ENCODE measurements at places on chromosomes 3 and 15. TPM values are rescaled to one million over a fixed set of nuclear protein-coding genes. Genes with fewer than 3 reads are reported as not detected.

- H3K36me3 ChIP-seq = peaks cover 17% of the 10 kb centered on the region
- H3K27ac ChIP-seq = no peak overlapping the region
- H3K4me1 ChIP-seq = no peaks in the 10 kb centered on the region
- no peak for DNase-seq
- H3K4me3 ChIP-seq = no peak overlapping the region
- H3K27me3 ChIP-seq = no peaks in the 10 kb centered on the region
Measured at GRCh38 chr3:47113669-47114365, 50.1 kb downstream of the SETD2 start.

- no peaks in the 10 kb centered on the region for H3K4me1 ChIP-seq
- no peaks in the 10 kb centered on the region for H3K27me3 ChIP-seq
- DNase-seq = no peak
- H3K27ac ChIP-seq = no peak overlapping the region
- no peak overlapping the region for H3K4me3 ChIP-seq
Measured at GRCh38 chr3:183330881-183331280, 77.8 kb downstream of the B3GNT5 start.

GRCh38 chr3:18211116-18211515, 214.0 kb downstream of the SATB1 start:
- H3K4me3 ChIP-seq = no peak overlapping the region
- no peak for DNase-seq
- no peak overlapping the region for H3K27ac ChIP-seq
- H3K36me3 ChIP-seq = no peaks in the 10 kb centered on the region
- H3K27me3 ChIP-seq = no peaks in the 10 kb centered on the region

DNA sequence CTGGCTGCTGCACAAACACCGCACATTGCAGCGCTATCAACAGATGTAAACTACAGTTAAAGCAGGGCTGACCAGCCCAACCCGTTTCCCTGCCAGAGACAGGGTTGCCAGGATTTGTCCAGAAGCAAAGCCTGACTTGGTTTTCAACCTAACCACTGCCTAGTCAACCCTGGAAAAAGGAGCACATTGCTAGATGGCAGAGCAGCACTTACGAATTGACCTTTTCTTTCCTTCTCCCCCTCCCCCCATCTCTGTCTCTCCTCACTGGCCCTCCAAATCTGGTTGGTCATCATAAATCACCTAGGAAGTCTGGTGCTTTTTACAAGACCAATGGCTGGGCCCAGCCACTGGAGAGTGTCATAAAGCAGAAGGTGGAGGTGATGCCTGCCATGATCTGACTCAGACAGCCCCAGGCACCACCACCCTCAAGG, 51.3 kb downstream of the ABCC5 start:
- H3K36me3 ChIP-seq = peaks cover 64% of the 10 kb centered on the region
- DNase-seq = no peak
- no peak overlapping the region for H3K4me3 ChIP-seq
- no peak overlapping the region for H3K27ac ChIP-seq
- no peaks in the 10 kb centered on the region for H3K27me3 ChIP-seq

GRCh38 chr3:135762188-135762856, 203.2 kb upstream of the PPP2R3A start:
- no peak overlapping the region for H3K27ac ChIP-seq
- H3K4me3 ChIP-seq = no peak overlapping the region
- DNase-seq = no peak

- H3K27ac ChIP-seq = no peak within 1 kb of the TSS
- H3K27me3 ChIP-seq = no peaks in the 10 kb centered on the region
- H3K4me3 ChIP-seq = no peak within 1 kb of the TSS
- H3K4me1 ChIP-seq = no peaks in the 10 kb centered on the region
- no peaks in the 10 kb centered on the region for H3K36me3 ChIP-seq
Measured at GRCh38 chr3:191198932-191199331, at the start of gene OSTN. TSS of gene OSTN (plus strand) at chr3:191199241. CDS start at chr3:191212533, 13,292 bp downstream.

GRCh38 chr3:179410331-179410730, 40.9 kb downstream of the GNB4 start:
- no peaks in the 10 kb centered on the region for H3K27me3 ChIP-seq
- no peak overlapping the region for H3K4me3 ChIP-seq
- no peak overlapping the region for H3K27ac ChIP-seq
- no peaks in the 10 kb centered on the region for H3K4me1 ChIP-seq

GRCh38 chr3:172125963-172126457, 86.6 kb downstream of the FNDC3B start:
- H3K4me3 ChIP-seq = no peak overlapping the region
- no peaks in the 10 kb centered on the region for H3K27me3 ChIP-seq
- peak; percentile 98 for DNase-seq
- H3K4me1 ChIP-seq = peaks cover 29% of the 10 kb centered on the region

DNA sequence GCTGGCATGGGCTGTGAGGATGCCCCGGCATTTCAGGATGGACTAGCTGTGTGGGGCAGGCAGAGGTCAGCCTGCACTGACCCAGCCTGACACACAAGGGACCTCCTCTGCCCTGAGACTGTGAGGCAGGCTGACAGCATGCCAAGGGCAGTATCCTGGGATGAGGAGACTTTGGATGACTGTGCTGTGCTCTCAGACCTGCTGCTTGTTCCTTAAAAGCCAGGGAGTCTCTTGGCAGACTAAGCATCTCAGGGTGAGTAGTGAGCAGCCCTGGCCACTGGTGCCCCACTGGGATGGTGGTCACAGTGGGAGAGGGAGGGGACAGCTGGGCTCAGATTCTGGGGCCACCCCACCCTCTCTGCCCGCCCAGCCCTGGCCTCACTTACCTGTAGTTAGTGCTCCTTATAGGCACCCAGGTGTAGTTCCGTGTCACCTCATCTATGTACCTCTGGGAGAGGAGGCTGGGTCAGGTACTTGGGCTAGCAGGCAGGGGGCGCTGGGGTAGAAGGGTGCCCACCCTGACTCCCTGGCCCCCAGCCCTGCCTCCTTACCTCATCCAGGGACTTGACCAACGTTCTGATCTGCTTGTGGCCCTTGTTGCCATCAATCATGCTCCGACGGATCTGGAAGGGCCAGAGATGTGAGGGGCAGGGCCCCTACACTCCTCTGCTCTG, 16.1 kb upstream of the TMEM115 start:
- H3K27me3 ChIP-seq = no peaks in the 10 kb centered on the region
- DNase-seq = no peak
- no peak overlapping the region for H3K27ac ChIP-seq

GRCh38 chr3:113968986-113969385, 21.2 kb downstream of the ZDHHC23 start:
- H3K36me3 ChIP-seq = no peaks in the 10 kb centered on the region
- no peak overlapping the region for H3K27ac ChIP-seq
- no peak overlapping the region for H3K4me3 ChIP-seq
- H3K27me3 ChIP-seq = no peaks in the 10 kb centered on the region

- peak overlapping the region; percentile 67 for H3K27ac ChIP-seq
- H3K27me3 ChIP-seq = no peaks in the 10 kb centered on the region
- H3K36me3 ChIP-seq = peaks cover 11% of the 10 kb centered on the region
- DNase-seq = peak; percentile 63
Measured at GRCh38 chr3:73437828-73438227, 186.9 kb downstream of the PDZRN3 start.

FEZF2 gene
- total RNA-seq = not detected

MINDY4B gene
- total RNA-seq = 3.4 TPM

CHRNB4 gene
- total RNA-seq = 0.09 TPM
